H9 (cell line): ENCODE measurements at places on chromosomes 7 and 10.
A peak's percentile ranks its signal among the peaks of the same experiment; 100 is the strongest.

DNA sequence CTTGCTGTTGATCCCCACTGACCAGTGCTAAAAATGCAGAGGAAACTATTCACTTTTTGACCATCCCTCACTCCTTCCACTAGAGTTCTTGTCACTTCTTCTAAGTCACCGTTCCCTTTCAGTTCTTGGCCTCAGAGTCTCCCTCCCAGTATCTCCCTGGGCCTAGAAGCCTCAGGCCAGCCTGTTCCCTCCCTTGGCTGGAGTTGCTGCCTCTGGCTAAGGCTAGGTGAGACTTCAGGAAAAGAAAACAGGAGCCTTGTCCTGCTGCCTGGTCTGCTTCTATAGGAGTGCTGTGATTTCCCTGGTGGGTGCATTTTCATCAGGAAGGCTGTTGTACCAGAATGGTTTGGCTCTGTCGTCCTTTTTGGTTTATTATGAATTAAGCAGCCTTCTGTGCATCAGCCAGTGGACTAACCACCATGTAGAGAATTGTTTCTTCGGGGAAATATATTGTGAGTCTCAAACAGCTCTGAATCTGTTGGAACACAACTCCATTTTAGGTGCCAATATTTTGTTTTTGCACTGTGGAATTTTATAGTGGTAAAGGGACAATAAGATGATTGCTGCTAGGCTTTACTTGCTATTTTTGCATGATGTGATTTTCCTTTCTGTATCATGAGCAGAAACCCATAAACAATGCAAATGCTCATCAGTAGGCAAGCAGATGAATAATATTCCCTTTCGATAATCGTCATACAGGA is 233.4 kb upstream of the FZD1 start:
- H3K4me1 ChIP-seq = peaks cover 14% of the 10 kb centered on the region; the same call in 1 of the 2 replicates
- no peak overlapping the region for H3K4me3 ChIP-seq
- no peaks in the 10 kb centered on the region for H3K27me3 ChIP-seq

DNA sequence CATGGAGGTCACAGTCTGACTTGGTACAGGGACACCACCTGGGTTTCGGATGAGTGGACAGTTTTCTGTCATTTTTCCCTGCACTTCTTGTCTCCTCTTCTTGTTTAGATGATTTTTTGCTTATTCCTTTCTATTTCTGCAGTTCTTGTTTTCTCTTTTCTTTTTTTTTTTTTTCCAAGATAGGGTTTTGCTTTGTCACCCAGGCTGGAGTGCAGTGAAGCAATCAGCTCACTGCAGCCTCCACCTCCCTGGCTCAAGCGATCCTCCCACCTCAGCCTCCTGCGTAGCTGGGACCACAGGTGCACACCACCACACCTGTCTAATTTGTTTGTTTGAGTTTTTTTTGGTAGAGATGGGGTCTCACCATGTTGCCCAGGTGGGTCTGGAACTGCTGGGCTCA is 49.7 kb upstream of the RASGEF1A start:
- no peak overlapping the region for H3K27ac ChIP-seq
- H3K36me3 ChIP-seq = no peaks in the 10 kb centered on the region
- no peak overlapping the region for H3K4me3 ChIP-seq
- DNase-seq = no peak
- no peaks in the 10 kb centered on the region; the same call in 1 of the 2 replicates for H3K4me1 ChIP-seq
- no peaks in the 10 kb centered on the region for H3K27me3 ChIP-seq

GRCh38 chr7:42212541-42213090 is 24.4 kb downstream of the GLI3 start:
- peaks cover 7% of the 10 kb centered on the region; the same call in 1 of the 2 replicates for H3K4me1 ChIP-seq
- H3K27me3 ChIP-seq = no peaks in the 10 kb centered on the region
- H3K27ac ChIP-seq = no peak overlapping the region
- DNase-seq = peak; percentile 43
- peak overlapping the region; percentile 45; the same call in 2 of the 3 replicates for H3K4me3 ChIP-seq

DNA sequence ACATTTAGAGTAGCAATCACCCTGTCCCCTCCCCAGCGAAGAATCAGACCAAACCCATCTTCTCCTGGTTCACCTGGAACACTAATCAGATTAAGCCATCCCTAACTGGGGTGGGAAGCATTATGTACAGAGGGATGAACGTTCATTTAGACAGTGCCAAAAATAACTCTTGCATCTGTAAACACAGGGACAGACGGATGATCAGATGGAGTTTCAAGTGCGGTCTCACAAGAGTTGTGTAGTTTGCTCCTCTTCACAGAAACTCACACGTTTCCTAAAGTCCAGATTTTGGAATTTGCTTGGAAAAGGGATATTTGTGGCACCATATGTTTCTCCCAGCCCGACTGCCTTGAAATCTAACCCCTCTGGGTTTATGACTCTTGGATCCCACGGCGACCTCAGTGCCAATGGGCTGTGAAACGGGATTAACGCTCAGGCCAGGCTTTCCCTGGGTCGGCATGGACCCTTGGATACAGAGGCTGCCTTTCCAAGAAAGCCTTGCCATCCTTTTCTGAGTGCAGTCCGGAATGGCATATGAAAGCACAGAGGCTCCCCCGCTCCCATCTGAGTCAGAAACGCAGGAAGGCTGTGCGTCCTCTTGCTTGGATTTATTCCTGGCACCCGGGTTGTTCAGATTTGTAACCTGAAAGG is 293.2 kb upstream of the HABP2 start:
- DNase-seq = no peak
- H3K27me3 ChIP-seq = no peaks in the 10 kb centered on the region
- H3K4me1 ChIP-seq = no peaks in the 10 kb centered on the region; the same call in 1 of the 2 replicates
- H3K27ac ChIP-seq = no peak overlapping the region

DNA sequence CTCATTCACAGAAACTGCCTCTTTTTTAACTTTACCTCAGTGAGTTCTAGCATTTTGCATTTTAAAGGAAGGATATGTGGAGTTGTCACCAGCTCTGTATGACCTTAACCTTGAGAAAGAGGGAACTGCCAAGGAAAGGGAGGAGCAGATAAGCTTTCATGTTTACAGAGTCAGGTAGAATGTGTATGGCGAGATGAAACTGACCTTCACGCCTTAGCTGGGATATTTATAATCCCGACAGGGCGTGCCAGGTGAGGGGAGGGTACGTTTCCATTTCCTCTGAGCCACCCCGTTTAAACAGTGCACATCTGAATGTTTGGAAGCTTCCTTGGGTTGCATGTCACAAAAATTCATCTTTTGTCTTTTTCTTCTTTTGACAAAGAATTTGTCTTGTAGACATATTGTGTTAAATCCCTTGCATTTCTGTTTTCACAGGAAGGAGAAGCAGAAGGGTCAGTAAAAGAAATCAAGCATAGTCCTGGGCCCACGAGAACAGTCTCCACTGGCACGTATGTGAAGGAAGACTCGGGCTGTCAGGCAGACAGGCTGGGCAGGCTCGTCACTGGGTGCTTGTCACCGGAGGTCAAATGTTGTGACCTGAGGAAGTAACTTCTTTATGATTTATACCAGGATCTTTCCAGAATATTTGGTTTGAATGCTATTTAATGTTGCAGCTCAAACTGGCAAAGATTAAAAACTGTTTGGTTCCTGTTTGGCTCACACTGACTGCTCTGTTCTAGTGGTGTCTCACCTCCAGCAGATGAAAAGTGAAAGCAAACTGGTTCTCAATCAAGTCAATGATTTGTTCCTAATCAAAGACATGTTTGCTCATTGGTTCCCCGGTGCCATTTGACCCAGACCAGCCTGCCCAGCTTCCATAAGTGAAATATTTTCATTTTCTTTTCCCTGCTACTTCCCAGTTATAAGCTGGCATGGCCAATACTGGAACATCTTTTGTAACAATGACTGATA is 16.2 kb downstream of the OPTN start:
- DNase-seq = no peak
- H3K4me3 ChIP-seq = no peak overlapping the region
- no peak overlapping the region for H3K27ac ChIP-seq

DNA sequence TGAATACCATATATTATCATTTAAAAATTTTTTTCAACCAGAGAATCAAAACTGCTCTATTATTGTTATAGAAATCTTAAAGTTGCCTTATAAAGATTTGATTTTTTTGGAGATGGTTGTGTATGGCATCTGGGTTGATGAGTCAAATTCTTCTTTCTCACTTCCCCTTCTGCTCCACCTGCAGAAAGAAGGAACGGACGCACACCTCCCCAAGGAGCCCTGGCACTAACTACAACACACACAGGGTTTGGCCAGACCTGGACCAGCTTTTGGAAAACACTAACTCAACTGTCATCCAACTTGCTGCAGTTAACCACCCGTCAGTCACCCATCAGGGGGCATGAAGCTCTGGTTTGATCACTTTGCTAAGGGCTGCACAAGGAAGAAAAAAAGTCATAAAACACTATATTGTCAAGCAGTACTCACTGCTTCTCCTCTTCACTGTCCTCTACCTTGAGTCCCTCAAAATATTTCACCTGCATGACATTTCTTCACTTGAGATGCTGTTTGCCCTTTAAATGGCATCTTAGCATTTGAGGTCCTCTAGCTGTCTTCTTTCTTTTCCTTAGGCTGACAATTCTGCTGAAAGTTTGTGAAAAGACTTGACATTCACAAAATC is 266.7 kb upstream of the PHF14 start:
- no peak overlapping the region for H3K4me3 ChIP-seq
- no peak for DNase-seq
- H3K27ac ChIP-seq = no peak overlapping the region
- H3K27me3 ChIP-seq = no peaks in the 10 kb centered on the region
- no peaks in the 10 kb centered on the region for H3K4me1 ChIP-seq

DNA sequence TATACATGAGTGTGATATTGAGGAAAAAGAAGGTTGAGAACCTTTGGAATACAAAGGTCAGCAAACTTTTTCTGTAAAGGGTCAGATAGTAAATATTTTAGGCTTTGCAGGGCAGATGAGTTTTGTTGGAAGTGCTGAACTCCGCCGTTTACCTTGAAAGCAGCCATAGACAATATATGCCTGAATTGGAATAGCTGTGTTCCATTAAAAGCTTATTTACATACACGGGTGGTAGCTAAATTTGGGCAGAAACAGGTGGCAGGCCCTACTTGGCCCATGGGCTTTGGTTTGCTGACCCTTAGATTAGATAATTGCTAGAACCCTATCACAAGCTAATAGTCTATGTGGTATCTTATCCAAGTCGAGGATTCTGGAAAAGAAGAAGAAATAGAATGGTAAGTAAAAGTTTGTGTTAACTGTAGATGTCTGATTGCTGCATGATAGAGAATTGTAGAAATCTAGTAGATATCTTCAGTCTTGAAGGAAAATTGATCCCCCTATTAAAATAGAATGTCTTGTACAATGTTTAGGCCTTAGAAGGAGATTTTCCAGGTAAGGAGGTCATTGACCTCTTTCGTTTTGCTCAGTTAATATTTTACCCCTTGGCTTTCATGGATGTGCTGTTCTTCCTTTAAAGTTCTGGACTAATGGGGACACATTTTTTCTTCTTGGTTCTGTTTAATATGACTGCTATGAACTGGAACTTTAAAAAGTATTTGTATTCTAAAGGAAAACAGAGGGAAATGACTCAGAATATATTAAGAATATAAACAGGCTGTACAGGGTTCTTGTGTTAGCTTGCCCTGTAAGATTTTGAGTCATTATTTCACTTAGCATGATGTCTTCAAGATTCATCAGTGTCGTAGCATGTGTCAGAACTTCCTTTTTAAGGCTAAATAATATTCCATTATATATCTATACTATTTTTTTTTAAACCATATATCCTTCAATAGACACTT is 8.0 kb downstream of the RBM33 start:
- H3K4me3 ChIP-seq = no peak overlapping the region
- DNase-seq = no peak
- H3K27ac ChIP-seq = no peak overlapping the region
- peaks cover 23% of the 10 kb centered on the region for H3K36me3 ChIP-seq
- no peaks in the 10 kb centered on the region for H3K27me3 ChIP-seq
- no peaks in the 10 kb centered on the region for H3K4me1 ChIP-seq
